Activated CD8-positive, alpha-beta T cell treated with anti-CD3 and anti-CD28 coated beads for 36 hours (primary cell): ENCODE measurements at places on chromosomes 7 and 10. TPM values are rescaled to one million over a fixed set of nuclear protein-coding genes. Genes with fewer than 3 reads are reported as not detected.

GRCh38 chr7:29970158-29970557 is 19.4 kb downstream of the SCRN1 start:
- no peak overlapping the region for H3K4me3 ChIP-seq
- DNase-seq, result no peak
- no peak overlapping the region for H3K27ac ChIP-seq
- peaks cover 17% of the 10 kb centered on the region for H3K4me1 ChIP-seq

DNA sequence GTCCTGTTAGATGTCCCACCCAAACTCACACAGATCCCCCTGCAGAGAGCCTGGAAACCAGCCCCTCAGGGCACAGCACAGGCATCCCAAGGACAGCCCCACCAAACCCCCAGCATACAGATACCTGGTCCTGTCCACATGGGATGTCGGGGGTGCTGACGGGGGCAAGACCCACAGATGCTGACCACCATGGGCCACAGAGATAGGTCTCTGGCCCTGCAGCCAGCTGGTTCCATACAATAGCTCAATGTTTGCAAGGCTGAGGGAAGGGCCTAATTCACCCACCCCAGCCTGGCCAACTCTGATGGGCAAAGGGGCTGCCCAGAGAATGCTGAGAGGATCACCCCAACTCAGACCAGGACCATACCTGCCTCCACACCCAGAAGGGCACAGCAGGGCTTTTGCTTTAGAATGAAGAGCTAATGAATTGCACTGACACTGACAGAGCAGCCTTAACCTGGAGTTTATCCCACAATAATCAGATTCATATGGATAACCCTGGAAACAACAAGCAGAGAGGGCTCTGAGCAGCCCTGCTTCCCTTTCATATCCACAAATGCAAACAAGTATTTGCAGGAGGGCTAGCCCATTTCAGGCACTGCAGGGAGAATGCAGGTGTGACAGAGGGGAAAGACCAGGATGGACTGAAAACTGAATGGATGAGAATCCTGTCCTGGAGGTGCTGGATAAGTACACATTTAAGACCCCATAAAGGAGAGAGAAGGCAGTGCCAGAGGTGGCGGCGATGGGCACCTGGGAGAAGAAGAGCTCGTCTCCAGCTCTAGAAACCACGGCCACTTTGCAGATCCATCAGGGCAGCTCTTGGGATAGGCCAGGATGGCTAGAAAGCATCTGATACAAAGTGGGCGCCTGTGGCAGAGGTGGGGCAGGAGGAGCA is 126.7 kb downstream of the TNS3 start:
- H3K36me3 ChIP-seq, result no peaks in the 10 kb centered on the region
- DNase-seq, result no peak
- H3K4me3 ChIP-seq, result no peak overlapping the region
- no peak overlapping the region for H3K27ac ChIP-seq

CELF2 gene
- total RNA-seq, result 132 TPM

STEAP1B gene
- not detected for total RNA-seq

DNA sequence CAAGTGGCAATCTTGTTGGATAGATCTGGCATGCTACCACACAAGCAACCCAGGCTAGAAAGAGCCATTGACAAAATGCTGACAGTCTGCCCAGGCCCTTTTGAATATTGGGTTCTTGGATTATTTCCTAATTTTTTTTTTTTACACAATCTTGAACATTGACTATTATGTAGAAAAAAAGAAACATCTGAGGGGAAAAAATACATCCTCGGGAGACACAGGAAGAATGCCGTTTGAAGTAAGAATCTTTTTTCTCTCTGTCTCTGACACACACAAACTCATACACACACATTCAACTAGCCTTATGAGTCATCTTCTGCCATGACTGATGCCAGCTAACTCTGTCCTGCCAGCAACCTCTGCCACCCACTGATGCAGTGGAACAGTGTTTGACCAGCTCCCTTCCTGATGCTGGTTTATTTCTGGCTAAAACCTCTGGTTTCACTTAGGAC is 47.2 kb downstream of the SORBS1 start:
- DNase-seq, result peak; percentile 22
- peaks cover 4% of the 10 kb centered on the region for H3K4me1 ChIP-seq
- H3K27ac ChIP-seq, result no peak overlapping the region

SPOCK2 gene
- 134 TPM for total RNA-seq

DNA sequence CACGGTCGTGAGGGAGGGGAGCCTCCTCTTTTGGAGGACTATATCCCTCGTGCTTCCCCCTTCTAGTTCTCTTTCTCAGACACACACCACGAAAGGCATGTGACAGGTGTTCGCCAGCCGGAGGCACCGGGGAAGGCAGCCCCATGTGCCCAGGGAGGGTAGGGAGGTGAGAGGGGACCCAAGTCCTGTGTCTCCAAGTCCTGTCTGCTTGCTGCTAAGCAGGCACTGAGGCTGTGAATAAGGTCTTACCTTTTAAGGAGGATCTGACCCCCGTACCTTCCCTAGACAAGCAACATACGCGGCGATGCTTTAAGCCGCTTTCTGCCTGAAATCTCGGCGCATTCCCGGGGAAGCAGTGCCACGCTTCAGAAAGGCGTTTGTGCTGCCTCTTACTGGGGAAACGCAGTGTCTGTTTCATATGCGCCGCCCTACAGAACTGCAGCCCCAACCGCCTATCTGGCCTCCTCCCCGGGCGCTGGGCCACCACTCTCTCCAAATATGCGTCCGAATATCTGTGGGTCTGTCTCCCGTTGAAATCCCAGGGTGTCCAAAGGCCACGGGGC is 770 bp downstream of the PLXNA4 start:
- H3K27ac ChIP-seq, result no peak overlapping the region
- peaks cover 65% of the 10 kb centered on the region for H3K27me3 ChIP-seq
- H3K36me3 ChIP-seq, result no peaks in the 10 kb centered on the region
- peaks cover 20% of the 10 kb centered on the region for H3K4me1 ChIP-seq
- DNase-seq, result peak; percentile 37
- peak overlapping the region; percentile 42 for H3K4me3 ChIP-seq

DNA sequence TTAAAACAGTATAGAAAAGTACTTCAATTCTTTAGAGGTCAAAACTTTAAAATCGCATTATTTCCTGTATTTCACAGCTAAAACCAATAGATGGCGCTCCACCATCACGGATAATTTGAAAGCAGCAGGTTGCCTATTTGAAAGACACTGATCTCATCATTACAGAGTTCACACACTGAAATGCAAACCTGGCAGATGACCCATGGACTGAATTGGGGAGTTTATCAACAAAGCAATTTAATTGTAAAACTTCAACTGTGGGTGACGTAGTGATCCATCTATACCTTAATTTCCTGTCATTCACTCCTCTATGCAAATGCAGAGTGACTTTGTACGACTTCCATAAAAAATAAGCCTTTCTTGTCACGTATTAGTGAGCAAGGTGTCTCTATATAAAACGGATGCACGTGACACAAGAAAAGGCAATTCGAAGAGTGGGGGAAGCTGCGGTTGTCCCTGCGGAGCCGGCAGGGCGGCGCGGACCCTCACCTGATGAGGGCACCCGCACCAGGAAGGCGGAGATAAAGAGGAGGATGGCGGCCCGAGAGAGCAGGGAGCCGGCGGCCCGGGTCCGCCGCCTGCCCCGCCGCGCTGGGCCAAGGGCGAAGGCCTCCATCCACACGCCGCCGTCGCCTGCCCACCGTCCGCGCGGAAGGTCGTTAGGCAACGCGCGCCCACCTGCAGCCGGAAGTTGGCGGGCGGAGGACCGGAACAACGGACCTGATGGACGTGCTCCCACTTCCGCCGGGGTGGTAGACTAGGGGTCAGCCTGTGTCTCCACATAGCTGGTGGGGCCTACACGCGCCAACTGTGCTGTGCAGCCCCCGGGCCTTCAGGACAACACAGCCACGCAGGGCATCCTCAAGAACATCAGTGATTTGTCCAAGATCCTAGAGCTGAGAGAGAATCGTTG is at the start of gene ZPBP:
TSS of gene ZPBP (minus strand) at position 668 of the 913 bp plus-strand sequence. CDS start at position 616, 52 bp downstream.
- no peaks in the 10 kb centered on the region for H3K27me3 ChIP-seq
- H3K27ac ChIP-seq, result peak within 1 kb of the TSS; percentile 93
- H3K4me1 ChIP-seq, result peaks cover 19% of the 10 kb centered on the region

TLL2 gene
- total RNA-seq, result 0.18 TPM

DNA sequence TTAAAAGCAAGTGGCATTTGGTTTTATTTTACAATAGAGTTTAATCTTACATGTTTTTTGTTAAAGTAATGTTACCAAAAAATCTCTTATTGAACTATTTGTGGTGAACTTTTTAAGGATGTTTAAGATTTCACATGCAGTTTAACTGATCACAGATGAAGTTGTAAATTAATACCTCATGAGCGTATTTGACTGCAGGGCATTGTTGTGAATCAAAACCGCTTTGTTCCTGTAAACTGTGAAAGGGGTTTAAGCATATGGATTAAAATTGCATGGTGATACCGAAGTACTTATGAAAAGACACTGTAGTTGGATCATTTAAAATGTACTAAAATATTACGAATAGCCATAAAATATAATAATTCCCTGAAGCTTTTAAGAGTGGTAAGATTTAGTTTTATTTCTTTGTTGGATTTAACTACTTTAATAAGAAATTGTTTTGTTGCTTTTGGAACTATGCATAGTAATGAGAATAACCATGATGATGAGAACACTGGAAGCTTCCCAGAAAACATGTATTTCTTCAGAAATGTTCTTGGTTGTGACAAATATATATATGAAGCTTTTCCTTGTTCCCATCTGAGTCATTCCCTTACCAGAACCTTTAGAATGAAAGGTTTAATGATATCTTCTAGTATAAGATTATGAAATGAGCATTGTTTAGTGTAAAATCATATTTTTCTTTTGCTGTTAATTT is 131.3 kb downstream of the ADK start:
- H3K27ac ChIP-seq, result no peak overlapping the region
- no peak for DNase-seq
- H3K27me3 ChIP-seq, result no peaks in the 10 kb centered on the region
- peaks cover 22% of the 10 kb centered on the region for H3K36me3 ChIP-seq

DNA sequence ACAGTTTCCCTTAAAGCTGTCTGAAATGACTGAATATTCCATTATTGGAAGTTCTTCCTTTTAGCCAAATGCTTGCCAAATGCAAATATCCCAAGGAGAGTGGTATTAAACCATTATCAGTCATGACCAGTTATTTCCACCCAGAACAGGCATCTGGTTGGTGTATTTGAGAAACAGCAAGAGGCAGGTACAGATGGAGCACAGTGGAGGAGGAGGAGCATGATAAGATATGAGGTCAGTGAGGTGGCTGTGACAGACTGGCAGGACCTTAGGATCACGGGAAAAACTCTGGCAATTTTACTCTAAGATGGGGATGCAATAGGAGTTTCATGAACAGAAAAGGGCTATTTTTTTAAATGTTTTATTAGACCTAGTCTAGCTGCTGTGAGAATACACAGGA is 6.4 kb downstream of the HEPACAM2 start:
- H3K4me3 ChIP-seq, result no peak overlapping the region
- H3K27ac ChIP-seq, result no peak overlapping the region
- H3K4me1 ChIP-seq, result no peaks in the 10 kb centered on the region
- no peak for DNase-seq

GRCh38 chr10:73808021-73808815 is 3.2 kb downstream of the NDST2 start:
- no peak for DNase-seq
- peak overlapping the region; percentile 98 for H3K27ac ChIP-seq
- peaks cover 58% of the 10 kb centered on the region for H3K4me1 ChIP-seq
- no peaks in the 10 kb centered on the region for H3K27me3 ChIP-seq
- peaks cover 63% of the 10 kb centered on the region for H3K36me3 ChIP-seq

- no peak overlapping the region for H3K27ac ChIP-seq
- no peak overlapping the region for H3K4me3 ChIP-seq
- no peaks in the 10 kb centered on the region for H3K4me1 ChIP-seq
- no peaks in the 10 kb centered on the region for H3K36me3 ChIP-seq
- no peak for DNase-seq
Observed at GRCh38 chr7:36192053-36192824, 39.2 kb downstream of the EEPD1 start.

- H3K27me3 ChIP-seq, result no peaks in the 10 kb centered on the region
- H3K4me3 ChIP-seq, result no peak overlapping the region
- no peaks in the 10 kb centered on the region for H3K36me3 ChIP-seq
- no peaks in the 10 kb centered on the region for H3K4me1 ChIP-seq
- H3K27ac ChIP-seq, result no peak overlapping the region
Observed at GRCh38 chr7:15954671-15955354, 268.3 kb upstream of the MEOX2 start.

DNA sequence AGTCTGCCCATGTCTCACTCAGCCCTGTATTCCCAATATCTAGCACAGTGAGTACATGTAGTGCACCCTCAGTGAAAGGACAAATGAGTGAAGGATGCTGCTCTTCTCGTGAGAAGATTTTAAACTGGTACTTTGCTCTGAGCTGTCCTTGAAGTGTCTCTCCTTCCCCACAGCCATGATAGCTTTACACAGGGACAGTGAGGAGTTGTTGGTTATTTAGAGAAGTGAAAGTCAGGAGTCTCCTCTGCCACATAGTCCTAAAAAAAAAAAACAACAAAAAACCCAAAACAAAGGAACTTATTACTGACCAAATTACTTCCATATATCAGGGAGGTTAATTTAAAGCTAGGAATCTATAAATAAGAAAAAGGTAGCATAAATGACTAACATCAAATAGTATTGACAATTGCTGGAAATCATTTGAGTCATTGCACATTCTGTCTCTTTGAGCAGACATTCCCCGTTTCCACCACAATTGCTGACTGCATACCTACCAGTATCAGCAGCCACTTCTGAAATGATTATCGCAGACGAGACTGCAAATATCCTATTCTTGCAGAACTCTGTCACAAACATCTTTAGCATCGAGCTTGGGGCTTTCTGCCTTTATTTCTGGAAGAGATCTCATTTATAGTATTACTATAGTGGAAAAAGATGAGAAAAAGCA is 202.1 kb downstream of the PTEN start:
- no peaks in the 10 kb centered on the region for H3K36me3 ChIP-seq
- H3K27me3 ChIP-seq, result no peaks in the 10 kb centered on the region
- peak; percentile 43 for DNase-seq

SPDYE8 gene
- total RNA-seq, result not detected

DPP6 gene
- not detected for total RNA-seq

- H3K27ac ChIP-seq, result no peak overlapping the region
- no peak overlapping the region for H3K4me3 ChIP-seq
- DNase-seq, result no peak
- H3K4me1 ChIP-seq, result peaks cover 6% of the 10 kb centered on the region
- H3K36me3 ChIP-seq, result no peaks in the 10 kb centered on the region
- peaks cover 29% of the 10 kb centered on the region for H3K27me3 ChIP-seq
Observed at GRCh38 chr7:64951250-64951848, 39.5 kb downstream of the ZNF117 start.

GRCh38 chr7:27165089-27165995 is at the start of gene HOXA9:
Gene HOXA9, minus strand, starts transcription at chr7:27165537. Its CDS starts 80 bp downstream, at chr7:27165457.
- H3K27me3 ChIP-seq, result peaks cover 78% of the 10 kb centered on the region
- H3K27ac ChIP-seq, result no peak within 1 kb of the TSS
- H3K36me3 ChIP-seq, result no peaks in the 10 kb centered on the region
- DNase-seq, result no peak

FBXL15 gene
- 15.7 TPM for total RNA-seq

- no peak overlapping the region for H3K27ac ChIP-seq
- H3K36me3 ChIP-seq, result no peaks in the 10 kb centered on the region
Observed at GRCh38 chr10:47278152-47278473, 21.9 kb upstream of the GDF10 start.

DNA sequence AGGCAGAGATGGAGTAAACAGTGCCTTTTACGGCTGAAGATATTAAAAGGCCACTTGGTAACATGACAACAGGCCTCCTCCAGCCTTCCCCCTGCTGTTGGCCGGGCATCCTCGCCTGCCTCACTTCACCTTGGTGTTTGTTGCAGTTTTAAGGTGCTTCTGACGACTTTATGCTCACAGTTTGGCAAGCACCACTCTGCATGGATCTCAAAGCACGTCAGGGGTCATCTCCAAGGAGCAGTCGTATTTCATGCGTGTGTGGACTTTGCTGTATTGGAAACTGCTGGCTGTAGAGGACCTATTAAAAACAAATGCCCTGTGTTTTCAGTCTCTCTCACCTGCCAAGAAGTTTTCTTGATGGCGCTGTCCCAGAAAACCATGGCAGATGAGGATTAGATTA is 483.1 kb downstream of the RPS24 start:
- peaks cover 4% of the 10 kb centered on the region for H3K4me1 ChIP-seq
- H3K36me3 ChIP-seq, result no peaks in the 10 kb centered on the region
- H3K4me3 ChIP-seq, result no peak overlapping the region
- H3K27ac ChIP-seq, result no peak overlapping the region
- no peaks in the 10 kb centered on the region for H3K27me3 ChIP-seq
